Spleen (tissue), 13 donors: ENCODE measurements at places on chromosomes 1 and 21. TPM values are rescaled to one million over a fixed set of nuclear protein-coding genes. Genes with fewer than 3 reads are reported as not detected.

The ASTN1 gene
- 4.3 TPM for total RNA-seq

The DENND2D gene
- total RNA-seq, result 153 TPM

The FAM167B gene
- not detected for total RNA-seq

The NHLH2 gene
- total RNA-seq, result not detected

The GRIK1 gene
- not detected for total RNA-seq

The CYP2J2 gene
- total RNA-seq, result 0.79 TPM

The RIMKLA gene
- total RNA-seq, result 0.68 TPM

The LRRC38 gene
- total RNA-seq, result not detected

The OR2T35 gene
- total RNA-seq, result 0.23 TPM

The MCL1 gene
- 355 TPM for total RNA-seq

The ZNF281 gene
- total RNA-seq, result 21.4 TPM

The SIM2 gene
- total RNA-seq, result not detected

The TRIM67 gene
- total RNA-seq, result not detected
